ENCODE measurements at places on chromosomes 16 and 17.
A peak's percentile ranks its signal among the peaks of the same experiment; 100 is the strongest.

DNA sequence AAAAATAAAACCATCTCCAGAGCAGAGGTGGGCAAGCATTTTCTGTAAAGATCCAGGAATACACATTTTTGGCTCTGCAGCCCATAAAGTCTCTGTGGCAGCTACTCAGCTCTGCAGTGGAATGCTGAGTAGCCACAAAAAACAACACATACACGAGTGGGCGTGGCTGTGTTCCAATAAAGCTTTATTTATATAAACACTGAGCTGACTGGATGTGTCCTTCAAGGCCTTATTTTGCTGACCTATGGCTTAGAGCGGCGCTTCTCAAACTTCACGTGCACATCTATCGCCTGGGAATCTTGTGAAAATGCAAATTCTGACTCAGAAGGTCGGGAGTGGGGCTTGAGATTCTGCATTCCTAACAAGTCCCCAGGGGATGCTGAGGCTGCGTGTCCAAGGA lies 39.7 kb downstream of the XYLT1 start:
- no peak for DNase-seq

GRCh38 chr16:31072540-31073141 lies 1.4 kb downstream of the ZNF668 start:
- DNase-seq: no peak

DNA sequence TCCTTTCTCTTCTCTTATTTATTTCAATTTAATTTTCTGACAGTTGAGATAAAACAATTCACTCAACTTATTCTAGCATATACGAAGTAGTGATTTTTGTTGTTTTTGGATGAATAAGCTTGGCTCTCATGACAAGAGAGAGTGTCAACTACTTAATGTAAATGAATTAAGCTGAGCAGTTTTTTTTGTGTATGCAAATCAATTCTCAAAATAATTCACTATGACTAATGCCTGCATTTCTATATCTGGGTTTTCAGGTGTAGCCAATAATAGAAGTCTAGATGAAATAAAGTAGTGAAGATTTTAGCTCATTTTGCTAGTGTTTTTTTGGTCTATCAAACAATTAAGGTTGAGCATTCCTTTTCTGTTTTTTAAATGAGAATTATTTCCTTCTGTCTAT lies 1354.0 kb downstream of the CDH8 start:
- no peak for DNase-seq

DNA sequence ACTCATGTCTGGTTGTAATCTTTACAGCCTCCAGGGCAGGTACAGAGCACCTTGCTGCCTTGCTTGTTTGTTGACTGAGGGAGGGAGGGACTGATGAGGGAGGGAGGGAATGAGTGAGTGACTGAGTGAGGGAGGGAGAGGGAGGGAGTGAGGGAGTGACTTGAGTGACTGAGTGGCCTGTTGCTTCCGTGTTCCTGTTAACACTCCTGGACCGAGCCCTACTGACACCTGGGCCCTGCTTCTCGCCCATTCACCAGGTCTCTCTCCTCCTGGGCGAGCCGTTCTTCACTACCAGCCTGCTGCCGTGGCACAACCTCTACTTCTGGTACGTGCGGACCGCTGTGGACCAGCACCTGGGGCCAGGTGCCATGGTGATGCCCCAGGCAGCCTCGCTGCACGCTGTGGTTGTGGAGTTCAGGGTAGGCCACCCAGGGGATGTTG lies 41.2 kb downstream of the PRMT7 start:
- DNase-seq: no peak

GRCh38 chr16:57233944-57234706 lies 10.9 kb upstream of the ARL2BP start:
- no peak for DNase-seq

DNA sequence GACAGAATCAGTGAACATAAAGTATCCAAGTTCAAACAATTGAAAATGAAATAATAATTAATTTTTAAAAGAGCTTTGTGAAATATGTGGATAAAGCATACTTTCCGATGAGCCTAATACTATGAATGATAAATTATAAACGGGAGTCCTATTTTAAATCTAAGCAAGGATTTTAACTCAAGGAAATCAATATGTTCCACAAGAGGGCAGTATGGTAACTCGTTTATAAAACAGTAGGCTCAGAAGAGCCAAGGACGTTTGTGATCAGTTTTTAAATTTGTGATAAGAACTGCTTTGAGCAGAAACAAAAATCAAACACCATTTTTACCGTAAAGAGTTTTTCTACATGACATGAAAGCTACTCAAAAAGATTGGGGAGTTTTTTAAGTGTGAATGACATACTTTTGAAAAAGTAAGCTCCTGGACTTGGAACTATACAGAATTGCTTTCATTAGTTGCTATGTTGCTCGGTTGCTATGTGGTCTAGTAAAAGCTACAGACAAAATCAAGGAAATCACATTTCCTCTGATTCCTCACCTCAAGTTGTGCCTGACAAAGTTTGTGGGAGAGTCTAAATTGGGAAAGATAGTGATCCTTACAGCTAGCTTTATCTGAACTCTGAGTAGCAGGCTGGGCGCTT lies 11.8 kb upstream of the TEKT1 start:
- peak; percentile 27 for DNase-seq

DNA sequence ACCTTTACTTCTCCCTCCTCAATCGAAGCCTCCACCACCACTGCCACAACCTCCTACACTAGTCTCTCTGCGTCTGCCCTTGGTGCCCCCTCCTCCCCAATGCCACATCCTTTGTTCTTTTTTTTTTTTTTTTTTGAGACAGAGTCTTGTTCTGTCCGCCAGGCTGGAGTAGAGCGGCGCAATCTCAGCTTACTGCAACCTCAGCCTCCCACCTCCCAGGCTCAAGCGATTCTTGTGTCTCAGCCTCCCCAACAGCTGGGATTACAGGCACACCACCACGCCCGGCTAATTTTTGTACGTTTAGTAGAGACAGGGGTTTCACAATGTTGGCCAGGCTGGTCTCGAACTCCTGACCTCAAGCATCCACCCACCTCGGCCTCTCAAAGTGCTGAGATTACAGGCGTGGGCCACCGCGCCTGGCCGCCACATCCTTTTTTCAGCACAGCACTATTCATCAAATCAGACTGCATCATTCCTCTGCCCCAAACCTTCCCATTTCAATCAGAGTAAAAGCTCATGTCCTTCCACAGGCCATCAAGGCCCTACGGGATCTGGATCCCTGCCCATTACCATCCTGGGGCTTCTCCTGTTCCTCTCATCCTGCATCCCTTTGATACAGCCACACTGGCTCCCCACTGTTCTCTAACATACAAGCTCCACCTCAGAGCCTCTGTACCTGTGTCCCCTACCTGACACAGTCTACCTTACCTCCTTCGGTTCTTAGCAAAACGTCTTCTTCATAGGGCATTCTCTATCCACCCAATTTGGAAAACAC lies 2.0 kb downstream of the KLHL11 start:
- no peak for DNase-seq

DNA sequence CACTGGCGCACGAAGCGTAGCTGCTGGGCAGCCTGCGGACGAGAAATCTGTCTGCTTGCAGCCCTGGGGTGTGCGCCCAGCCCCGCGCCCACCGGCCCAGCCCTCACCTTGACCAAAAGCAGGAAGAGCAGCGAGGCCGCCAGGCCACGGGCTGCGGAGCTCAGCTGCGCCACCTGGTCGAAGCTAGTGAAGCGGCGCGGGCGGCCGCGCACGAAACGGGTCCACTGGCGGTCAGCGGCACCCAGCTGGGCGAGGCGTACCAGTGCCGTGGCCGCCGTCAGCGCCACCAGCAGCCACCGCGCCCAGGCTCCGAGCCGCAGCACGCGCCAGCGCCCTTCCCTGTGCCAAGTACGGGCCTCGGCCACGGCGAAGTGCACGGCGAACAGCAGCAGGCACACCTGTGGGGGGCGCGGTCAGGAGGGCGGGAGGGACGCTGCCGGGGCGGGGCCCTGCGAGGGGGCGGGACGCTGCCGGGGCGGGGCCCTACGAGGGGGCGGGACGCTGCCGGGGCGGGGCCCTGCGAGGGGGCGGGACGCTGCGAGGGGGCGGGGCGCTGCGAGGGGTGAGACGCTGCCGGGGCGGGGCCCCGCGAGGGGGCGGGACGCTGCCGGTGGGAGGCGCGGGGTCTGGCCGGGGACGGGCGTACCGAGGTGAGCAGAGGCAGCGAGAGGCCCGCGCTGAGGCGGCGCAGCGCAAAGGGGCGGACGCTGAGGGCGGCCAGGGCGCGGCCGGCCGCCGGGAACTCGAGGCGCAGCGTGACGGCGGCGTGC lies 43.2 kb downstream of the TSC2 start:
- no peak for DNase-seq

DNA sequence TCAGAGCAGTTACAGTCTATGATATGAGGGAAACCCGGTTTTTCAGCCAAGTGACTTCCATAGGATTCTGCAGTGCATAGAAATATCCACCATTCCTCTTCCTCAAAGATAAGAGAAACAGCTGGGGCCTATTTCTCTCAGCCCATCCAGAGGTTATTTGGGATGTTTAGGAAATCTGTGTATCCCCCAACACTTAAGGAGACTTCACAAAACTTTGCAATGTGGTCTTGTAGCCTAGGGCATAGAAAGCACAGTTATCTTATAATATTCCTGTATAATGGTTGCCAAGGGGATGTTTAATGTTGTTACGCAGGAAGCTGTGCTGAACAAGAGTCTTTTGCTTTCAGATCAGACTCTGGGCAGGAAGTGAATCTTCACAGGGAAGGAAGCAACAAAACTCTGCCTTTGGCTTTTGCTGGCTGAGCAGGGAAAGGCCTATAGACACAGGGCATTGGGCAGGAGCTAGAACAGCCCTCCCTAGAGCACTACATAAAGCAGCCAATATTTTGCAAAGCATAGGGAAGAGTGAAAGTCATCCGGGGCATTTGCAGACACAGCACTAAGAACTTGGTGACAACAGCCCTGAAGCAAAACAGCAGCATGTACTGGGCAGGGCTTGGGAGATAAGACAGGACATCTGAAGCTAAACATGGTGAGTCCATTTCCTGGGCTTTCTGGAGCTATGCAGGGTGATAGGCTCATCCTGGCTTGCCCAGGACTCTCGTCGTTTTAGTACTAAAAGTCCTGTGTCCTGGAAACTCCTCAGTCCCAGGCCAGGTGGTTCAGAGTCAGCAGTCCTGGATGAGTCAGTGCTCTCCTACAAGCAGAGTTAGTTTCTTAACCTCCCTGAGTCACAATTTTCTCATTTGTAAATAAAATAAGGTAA lies 18.7 kb upstream of the BEAN1 start:
- DNase-seq: no peak

Data from NCI-H1092 (cell line).